ENCODE measurements at places on chromosomes 12 and 14.

DNA sequence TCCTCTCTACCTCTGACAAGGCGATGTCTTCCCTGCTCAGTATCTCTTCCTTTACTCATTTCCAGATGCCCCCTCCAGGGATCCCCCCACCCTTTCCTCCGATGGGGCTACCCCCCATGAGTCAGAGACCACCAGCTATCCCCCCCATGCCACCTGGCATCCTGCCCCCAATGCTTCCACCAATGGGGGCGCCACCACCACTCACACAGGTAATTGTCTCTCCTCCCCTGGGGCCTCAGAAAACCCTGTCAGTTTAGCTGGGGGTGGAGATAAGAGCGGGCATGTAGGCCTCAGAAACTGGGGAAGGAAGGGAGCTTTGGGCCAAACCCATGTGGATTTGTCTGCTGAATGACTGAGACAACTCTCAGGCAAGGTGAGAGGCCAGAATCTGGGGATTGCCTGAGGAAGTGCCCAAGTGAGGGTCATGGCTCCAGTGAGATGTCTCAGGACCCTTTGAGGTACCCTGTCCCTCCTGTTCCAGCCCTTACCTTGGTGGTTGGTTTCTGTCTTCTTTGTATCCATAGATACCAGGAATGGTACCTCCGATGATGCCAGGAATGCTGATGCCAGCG, 8.1 kb downstream of the PRPF40B start:
- no peak for DNase-seq

- no peak for DNase-seq
These were observed 29.0 kb downstream of the PALS1 start for GRCh38 chr14:67270145-67270753.

DNA sequence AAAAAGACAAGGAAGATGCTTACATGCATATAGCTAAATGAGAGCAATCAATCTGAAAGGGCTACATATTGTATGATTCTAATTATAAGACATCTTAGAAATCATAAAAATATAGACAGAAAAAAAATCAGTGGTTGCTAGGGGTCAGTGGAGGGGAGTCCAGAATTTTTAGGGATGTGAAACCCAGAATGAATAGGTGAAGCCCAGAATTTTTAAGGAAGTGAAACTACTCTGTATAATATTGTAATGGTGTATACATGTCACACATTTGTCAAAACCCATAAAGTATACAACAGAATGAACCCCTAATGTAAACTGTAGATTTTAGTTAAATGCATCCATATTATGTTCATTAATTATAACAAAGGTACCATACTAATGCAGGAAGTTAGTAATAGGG, 713.2 kb downstream of the FLRT2 start:
- DNase-seq, result no peak

- peak; percentile 59 for DNase-seq
These were observed 6.0 kb downstream of the FOXG1 start for GRCh38 chr14:28772613-28773012.

DNA sequence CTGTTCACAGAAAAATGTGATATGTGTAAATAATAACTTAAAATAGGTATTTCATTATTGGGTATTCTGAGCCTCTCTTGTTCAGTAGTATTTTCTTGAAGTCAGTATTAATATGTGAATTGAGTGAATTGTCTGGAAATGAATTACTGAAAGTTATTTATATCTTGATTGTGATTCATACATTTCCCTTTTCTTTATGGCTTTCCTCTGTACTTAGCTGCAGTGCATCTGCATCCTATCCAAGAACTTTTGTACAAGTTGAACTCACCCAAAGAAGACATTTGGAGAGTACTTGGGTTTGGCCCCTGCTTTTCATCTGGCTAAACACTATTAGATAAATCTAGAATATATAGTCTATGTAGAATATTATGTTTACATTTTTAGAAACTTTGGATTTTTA, 326.0 kb downstream of the RAD51B start:
- DNase-seq, result no peak

GRCh38 chr12:97513950-97514349, 51.3 kb downstream of the RMST start:
- no peak for DNase-seq

DNA sequence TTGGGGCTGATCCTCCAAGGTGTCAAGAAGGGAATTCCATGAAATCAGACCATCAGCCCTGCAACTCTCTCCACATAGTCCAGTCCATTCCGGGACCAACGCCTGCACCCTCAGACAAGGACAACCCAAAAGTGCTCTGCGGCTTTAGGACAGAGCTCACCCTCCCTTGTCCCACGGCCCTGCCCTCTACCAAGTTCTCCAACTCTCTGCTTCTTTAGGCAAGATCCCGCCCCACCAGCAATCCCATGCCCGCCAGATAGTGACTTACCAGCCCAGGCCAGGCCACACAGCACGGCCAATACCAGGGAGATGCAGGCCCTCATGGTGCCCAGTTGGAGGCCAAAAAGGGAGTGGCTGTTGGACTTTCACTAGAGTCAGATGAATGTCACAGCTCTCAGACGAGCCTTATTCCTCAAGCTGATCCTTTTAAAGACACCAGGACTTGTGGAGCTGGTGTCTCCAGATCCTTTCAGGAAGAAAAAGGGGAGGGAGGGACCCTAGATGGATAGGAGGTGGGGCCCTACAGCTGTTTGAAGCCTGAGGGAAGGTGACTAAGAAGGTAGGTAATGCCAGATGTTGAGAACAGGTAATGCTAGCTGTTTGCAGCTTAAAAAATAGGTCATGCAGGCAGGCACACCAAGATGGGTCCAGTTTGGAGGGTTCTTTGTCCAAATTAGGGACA, at the start of gene ENDOU:
Gene ENDOU (minus strand): TSS at position 400 of the 682 bp plus-strand sequence. CDS start 77 bp downstream, at position 323.
- DNase-seq, result no peak

GRCh38 chr14:104985675-104986486, at the start of gene CLBA1:
CLBA1 (plus strand) TSS chr14:104985788; CDS start chr14:104986432, 644 bp downstream.
- DNase-seq, result peak; percentile 71

DNA sequence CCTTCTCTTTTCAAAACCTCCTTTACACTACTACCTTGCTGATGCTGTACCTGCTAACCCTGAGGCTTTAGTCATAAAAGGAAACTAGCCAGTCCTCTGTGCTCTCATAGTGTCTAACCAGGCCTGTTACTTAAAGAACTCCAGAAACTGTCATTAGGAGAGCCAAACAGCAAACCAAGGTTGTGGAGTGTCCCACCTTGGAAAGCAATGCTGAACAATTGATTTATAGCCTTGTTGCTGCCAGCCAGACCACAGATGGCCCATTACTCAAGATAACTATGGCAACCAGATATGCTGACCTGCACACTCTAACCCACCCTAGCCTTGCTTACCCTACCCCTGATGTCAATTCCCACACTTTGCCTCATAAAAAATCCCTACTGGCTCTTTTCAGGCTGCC, 26.5 kb upstream of the BCAT1 start:
- DNase-seq, result no peak

- no peak for DNase-seq
These were observed 771 bp downstream of the DAAM1 start for GRCh38 chr14:59189091-59189785.

DNA sequence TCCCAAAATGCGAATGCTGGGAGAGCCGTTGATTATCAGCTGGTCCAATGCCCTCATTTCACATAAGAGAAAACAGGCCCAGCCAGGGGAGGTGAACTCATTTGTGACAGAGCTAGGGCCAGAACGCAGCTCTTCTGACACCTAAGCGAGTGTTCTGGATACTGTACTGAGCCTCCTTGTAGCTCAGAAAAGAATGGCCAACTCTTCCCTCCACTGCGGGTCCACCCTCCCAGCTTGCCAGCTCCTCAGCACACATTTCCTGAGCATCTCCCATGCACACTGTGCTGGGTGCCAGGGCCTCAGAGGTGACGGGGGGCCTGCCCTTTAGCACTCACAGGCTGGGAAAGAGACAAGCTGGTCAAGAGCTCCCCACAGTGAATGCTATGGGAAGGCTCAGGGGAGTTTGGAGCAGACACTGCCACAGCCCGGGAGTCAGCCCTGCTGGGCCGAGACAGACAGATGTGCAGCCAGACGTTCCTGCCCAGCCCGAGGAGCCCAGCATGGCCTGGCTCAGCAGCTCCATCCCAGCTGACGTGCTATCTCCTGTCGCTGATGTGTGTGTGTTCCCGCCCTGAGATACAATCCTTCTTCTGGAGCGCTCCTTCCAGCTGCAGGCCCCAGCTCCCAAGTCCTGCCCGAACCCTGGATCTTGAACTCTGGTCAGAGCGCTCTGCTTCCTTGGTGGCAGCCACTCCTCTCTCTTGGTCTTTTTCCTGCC, 3.5 kb downstream of the CMTM5 start:
- DNase-seq, result no peak

DNA sequence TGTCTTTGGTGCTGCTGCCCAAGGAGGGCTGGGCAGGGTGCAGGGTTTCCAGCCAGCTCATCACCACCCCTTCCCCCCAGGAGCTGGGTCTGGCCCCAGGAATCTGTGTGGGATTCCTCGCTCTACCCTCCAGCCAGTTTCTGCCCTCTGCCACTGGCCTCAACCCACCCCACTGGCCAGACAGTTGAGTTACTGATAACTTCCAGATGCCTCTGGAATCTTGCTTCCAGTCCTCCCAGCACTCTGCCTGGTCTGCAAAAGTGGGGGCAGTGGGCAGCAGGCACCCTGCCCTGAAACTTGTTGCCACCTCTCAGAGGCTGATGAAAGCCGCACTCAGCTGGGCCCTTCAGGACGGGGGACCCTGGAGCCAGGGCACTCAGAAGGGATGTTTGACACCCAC, 20.1 kb upstream of the TBX3 start:
- no peak for DNase-seq

- no peak for DNase-seq
These were observed 79.4 kb upstream of the CDKN3 start for GRCh38 chr14:54317391-54317790.

DNA sequence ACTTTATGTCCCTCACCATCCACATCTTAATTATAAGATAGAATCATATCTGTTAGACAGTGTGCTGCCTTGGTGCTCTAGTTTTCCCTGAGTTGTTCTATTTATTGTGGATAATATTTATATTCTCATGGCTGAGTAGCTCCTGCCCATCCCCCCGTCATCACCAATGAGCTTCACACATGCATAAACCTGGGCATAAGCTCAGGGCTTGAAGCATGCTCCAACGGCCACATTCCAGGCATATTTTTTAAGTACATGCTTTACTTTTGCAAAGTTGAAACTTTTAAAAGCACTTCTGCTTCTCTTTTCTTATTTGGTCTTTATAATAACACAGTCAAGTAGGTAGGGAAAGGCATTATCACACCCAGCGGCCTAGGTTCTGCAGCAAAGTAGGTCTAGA, 3.4 kb upstream of the FBXO34 start:
- DNase-seq, result no peak

DNA sequence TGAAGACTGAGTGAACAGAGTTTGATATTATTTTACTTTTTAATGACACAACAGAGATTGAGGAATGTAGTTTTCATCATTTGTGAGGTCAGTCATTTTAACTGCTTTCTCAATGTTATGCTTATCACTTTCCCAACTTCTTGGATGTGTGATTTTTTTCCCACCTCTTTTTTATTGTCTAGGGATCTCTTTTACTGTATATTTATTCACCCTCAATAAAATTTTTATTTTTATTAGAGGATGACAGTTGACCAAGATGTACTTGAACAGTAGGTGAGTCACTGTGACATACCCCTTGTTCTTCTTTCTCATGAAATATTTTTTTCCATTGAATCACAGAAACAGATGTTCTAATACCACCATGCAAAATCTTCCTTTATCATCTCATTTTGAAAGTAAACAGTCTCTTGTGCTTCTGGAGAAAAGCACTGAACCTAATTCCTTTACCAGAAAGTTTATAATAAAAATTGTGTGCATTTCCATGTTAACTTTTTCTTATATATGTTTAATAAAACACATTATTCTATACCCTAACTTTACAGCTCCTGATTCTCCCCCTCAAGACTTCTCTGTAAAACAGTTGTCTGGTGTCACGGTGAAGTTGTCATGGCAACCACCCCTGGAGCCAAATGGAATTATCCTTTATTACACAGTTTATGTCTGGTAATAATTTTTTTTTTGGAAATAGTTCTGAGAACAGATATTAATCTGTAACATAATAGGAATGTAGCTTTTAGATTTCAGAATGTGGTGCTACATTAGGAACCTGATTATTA, 65.9 kb downstream of the PTPRQ start:
- DNase-seq, result no peak

DNA sequence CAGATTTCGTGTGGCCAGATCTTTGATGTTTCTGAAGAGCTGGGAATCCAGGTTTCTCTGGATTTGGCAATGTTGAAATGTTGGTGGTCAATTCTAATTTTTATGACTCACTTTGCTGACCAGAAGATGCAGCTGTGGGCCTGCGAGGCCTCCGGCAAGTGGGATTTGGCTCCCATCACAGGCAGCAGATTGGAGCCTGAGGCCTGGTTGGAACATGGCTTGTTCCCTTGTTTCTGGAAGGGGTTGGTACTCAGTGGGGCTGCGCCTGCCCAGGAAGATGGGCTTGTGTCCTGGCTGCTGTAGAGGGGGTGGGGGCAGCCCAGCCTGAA, 23.1 kb downstream of the FBRSL1 start:
- DNase-seq, result no peak

DNA sequence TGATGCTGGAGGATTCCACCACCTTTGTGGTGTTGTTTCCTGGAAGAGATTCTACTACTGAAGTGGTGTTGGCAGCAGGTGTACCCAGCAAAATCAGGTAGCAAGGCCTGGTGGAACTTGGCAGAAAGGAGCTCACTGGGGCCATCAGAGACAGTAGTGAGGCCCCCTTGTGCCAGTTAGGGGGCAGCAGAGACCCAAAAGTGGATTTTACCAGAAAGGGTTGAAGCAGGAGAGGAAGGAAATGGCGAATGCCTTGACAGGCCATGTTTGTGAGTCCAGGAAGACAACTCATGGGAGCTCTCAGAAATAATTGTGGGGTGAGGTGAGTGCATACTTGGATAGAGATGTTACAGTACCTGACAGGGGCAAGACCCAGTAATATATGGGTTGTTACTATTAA, 137.7 kb upstream of the FGD4 start:
- no peak for DNase-seq

DNA sequence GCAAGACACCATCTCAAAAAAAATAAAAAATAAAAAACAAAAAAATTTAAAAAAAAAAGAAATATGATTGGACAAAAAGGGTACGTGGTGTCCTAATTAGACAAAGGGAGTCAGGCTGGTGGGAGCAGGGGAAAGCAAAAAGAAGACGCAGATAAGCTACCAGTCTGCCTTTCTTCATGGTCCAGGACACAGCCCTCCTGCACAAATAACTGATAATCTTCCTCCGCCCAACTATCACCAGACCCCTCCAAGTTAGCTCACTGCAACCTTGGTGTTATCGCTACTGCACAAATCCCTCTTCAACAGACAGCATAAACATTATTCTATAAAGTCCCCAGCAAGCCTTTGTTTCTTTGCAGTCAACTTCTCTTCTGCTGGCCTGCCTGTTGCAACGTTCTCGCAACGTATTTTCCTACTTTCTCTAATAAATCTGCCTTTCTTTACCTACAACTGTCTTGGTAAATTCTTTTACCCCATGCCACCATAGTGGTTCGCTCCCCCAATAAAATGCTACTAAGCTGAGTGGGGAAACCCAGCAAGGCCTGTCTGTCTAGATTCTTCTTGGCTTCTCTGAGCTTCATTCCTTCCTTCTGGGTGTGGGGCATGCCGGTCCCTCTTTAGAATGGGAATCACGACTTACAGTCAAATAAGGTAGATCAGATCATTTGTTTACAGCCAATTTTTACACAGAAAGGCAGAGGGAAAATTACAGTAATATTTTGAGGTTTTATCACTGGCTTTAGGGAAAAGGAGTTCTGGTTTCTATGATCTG, 14.6 kb upstream of the DNAL1 start:
- no peak for DNase-seq

- DNase-seq, result no peak
These were observed 291.8 kb downstream of the FOXN3 start for GRCh38 chr14:89125216-89125615.
